IMR-90 (cell line): ENCODE measurements at places on chromosomes 11 and 22. TPM values are rescaled to one million over a fixed set of nuclear protein-coding genes. Genes with fewer than 3 reads are reported as not detected.

- DNase-seq = no peak
Measured at GRCh38 chr11:88377646-88378045, 40.1 kb upstream of the CTSC start.

Gene TCN1
- total RNA-seq = not detected in 2 replicates

DNA sequence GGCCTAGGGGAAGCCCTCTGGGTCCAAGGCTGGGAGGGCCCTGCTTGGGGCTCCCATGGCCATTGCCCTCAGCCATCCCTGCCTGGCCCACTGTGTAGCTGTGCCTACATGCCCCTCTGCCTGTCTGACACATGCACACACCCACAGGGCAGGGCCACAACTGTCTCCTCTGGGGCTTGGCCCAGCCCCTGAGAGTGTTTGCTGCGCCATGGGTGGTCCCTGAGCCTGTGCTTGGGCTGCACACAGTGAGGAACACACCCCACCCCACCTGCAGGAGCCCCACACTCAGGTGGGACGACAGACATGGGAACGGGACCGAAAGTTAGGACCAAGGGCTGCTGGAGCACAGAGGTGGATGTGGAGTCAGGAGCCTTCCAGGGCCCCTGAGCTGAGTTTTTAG, 489.5 kb downstream of the TBC1D22A start:
- no peak for DNase-seq

Gene TRIM51
- not detected in 2 replicates for total RNA-seq

Gene SLC37A2
- 0.72 and 0.83 TPM in 2 replicates for total RNA-seq

DNA sequence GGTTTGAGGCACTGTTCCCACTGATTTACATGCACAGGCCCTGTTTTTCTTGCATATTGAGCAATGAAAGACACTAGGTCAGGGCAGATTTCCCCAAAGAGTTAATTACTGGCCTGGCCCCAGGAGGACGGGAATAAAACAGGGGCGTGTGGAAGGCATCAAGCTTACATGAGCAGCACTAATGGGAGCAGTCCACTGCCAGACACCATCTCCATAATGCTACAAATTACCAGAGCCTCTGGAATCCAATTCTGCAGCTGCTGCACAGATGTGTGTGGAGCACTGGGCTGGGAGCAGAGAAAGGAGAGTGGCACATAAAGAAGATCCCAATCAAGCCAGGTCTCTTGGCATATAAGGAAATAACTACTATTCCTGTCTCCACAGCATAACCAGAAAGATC, 96.9 kb downstream of the CCDC34 start:
- no peak for DNase-seq

Gene CEP126
- total RNA-seq = 0.72 and 1.1 TPM in 2 replicates

- no peak for DNase-seq
Measured at GRCh38 chr22:27513021-27513420, 288.5 kb downstream of the MN1 start.

Gene CARD10
- 6.1 TPM in 2 replicates for total RNA-seq

DNA sequence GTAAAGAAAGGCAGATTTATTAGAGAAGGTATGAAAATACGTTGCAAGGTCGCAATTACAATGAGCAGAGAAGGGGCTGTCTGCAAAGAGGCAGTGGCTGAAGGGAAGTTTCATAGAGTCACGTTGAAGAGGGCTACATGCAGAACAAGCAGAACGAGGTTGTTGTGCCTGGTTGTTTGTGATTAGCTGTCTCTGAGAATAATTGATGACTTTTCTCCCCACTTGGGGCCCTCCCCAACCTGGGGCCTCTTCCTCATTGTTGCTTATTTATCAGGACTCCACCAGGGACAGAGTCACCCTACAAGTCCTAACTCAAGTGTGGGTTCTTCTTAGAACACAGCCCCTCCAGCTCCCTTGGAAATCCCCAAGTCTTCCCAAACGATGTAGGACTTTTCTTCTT, 29.1 kb downstream of the CSF2RB start:
- no peak for DNase-seq

- DNase-seq = no peak
Measured at GRCh38 chr11:130899106-130899505, 17.2 kb downstream of the SNX19 start.

GRCh38 chr11:31699066-31699465, 112.1 kb downstream of the PAX6 start:
- DNase-seq = no peak

GRCh38 chr22:19689408-19689807, 24.9 kb upstream of the SEPTIN5 start:
- DNase-seq = no peak
